ENCODE measurements at places on chromosomes 2 and 18. TPM values are rescaled to one million over a fixed set of nuclear protein-coding genes. Genes with fewer than 3 reads are reported as not detected.
A peak's percentile ranks its signal among the peaks of the same experiment; 100 is the strongest.

DNA sequence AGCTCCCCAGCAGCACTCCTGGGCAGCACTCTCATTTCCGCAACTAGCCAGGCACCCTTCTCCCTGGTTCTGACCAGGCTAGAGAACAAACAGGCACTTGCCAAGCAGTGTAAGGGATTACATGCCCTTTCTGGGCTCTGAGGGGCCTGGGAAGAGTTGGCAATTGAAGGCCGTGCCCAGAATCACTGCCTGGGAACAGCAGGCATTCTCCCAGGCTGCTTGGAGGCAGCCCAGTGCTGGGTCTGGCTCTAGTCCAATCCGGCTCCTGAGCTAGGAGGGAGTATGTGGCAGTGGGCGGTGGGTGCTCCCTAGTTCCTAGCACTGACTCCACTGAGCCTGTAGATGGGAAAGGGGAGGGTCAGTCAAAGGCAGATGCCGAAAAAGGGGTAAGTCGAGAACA is 34.1 kb upstream of the SP3 start:
- no peaks in the 10 kb centered on the region for H3K36me3 ChIP-seq
- H3K4me3 ChIP-seq, result no peak overlapping the region
- no peak overlapping the region for H3K27ac ChIP-seq

DNA sequence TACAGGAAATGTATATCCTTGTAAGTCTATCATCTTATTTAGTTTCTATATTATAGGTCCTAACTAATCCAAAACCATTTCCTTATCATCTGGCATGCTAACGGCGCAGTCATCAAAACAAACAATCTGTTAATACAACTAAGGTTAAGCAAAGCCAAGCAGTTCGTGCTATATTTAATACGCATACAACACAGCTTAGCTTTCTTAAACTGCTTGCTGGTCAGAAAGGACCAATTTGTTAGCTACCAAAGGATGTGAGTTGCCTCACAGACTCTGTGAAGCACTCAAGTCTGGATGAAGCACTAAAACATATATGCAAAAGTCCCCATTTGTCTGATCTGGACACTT is 67.0 kb downstream of the ZEB2 start:
- no peaks in the 10 kb centered on the region for H3K27me3 ChIP-seq
- H3K4me1 ChIP-seq, result peaks cover 61% of the 10 kb centered on the region
- no peaks in the 10 kb centered on the region for H3K36me3 ChIP-seq
- H3K4me3 ChIP-seq, result peak overlapping the region; percentile 8
- DNase-seq, result no peak
- H3K27ac ChIP-seq, result peak overlapping the region; percentile 85

DNA sequence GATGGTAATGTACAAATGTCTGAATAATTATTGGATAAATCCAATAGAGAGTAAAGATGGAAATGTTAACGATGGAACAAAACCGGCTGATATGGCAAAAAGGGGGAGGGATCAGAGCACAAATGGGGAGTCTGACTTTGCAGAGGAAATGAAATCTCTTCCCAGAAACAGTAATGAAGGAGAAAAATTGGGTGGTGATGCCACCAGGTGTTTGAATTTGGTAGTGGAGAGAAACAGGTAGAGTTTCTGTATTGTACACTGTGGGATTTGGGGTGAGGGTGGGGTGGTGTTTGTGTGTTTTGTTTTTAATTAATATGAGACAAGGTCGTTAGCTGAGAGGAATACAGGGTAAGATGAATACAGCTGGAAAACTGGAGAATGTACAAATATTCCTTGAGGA is 20.4 kb upstream of the XDH start:
- no peaks in the 10 kb centered on the region for H3K36me3 ChIP-seq
- H3K27me3 ChIP-seq, result no peaks in the 10 kb centered on the region
- no peaks in the 10 kb centered on the region for H3K4me1 ChIP-seq
- DNase-seq, result no peak
- H3K27ac ChIP-seq, result no peak overlapping the region
- H3K4me3 ChIP-seq, result no peak overlapping the region

ALPI gene
- not detected for total RNA-seq

DNA sequence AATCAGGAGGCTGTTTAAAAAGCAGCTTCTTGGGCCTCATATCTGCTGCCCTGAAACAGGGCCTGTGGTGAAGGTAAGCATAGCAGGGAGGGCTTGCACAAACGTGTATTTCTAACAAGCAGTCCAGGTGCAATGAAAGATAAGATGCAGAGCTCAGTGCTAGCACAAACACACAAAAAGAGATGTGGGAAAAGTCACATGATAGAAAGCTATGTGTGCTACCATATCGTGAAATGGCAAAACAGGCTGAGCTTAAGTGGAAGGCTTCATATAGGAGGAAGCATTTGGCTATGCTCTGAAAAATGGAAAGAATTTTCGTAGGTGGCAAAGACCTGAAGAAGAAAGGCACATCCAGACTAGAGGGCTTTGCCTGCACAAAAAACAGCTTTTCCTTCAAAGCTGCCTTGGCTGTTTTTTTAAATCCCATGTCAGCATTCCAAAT is 10.2 kb downstream of the RSAD2 start:
- DNase-seq, result no peak
- no peaks in the 10 kb centered on the region for H3K27me3 ChIP-seq
- H3K4me1 ChIP-seq, result no peaks in the 10 kb centered on the region

- no peak for DNase-seq
- H3K27ac ChIP-seq, result no peak overlapping the region
- peaks cover 12% of the 10 kb centered on the region for H3K4me1 ChIP-seq
These were observed 17.7 kb upstream of the NTSR2 start for GRCh38 chr2:11687736-11688135.

GTF2A1L gene
- not detected for total RNA-seq

GRCh38 chr18:45916302-45916701 is 50.8 kb downstream of the EPG5 start:
- no peaks in the 10 kb centered on the region for H3K27me3 ChIP-seq
- H3K27ac ChIP-seq, result no peak overlapping the region
- H3K4me1 ChIP-seq, result peaks cover 9% of the 10 kb centered on the region
- no peak overlapping the region for H3K4me3 ChIP-seq

DNA sequence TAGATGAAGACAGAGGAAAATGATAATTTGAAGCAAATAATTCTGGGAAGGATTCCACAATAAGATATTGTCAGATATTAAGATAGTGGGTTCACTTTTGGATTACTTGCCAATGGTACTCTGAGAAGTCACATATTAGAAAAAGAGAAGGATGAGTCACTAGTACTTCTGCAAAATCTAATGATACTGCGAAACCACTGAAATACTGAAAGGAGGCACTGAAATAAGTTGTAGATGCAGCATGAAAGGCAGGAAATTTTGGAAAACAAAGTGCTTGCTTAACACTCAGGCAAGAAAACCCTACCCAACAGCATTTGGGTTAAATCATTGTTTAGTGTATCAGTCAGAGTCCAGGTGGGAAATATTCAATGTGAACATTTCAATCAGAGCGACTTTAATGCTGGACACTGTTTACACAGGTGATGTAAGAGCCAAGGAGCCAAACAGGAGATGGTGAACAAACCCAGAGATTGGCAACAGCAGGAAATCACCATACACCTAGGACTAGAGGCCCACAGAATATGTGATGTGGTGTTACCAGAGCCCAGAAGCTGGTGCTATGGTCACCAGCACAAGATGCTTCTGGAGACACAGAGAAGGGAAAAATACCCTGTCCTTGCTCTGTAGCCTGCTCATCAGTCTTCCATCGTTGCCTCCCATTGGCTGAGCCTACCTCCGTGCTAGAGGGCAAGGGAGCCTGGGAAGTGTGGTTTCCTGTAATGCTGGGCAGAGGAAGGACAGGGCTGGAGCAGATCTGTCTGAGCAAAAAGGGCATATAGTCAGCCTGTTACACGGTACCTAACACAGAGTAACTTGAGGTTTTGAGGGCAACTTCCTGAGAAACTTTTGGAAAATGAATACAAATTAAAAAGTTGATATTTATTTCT is 204.7 kb upstream of the ITGA4 start:
- no peak overlapping the region for H3K4me3 ChIP-seq
- H3K36me3 ChIP-seq, result no peaks in the 10 kb centered on the region
- no peak for DNase-seq
- H3K27ac ChIP-seq, result no peak overlapping the region

DNA sequence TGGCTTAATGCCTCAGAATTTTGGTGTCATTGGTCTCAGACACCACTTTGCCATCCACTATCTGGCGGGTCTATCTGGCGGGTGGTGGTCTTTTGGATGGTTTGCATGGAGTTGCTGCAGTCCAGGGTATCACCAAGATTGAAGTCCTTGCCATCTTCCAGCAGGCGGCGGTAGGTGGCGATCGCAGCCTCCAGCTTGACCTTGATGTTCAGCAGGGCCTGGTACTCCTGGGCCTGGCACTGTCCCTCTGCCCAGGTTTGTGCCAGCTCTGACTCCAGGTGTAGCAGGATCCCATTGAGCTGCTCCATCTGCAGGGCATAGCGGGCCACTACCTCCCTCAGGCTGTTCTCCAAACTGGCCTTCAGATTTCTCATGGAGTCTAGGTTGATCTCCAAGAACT is 188.2 kb downstream of the MEMO1 start:
- no peaks in the 10 kb centered on the region for H3K27me3 ChIP-seq
- H3K4me1 ChIP-seq, result no peaks in the 10 kb centered on the region
- no peak overlapping the region for H3K4me3 ChIP-seq
- no peak overlapping the region for H3K27ac ChIP-seq
- peak; percentile 51 for DNase-seq

- DNase-seq, result no peak
- peaks cover 25% of the 10 kb centered on the region for H3K4me1 ChIP-seq
- H3K4me3 ChIP-seq, result no peak overlapping the region
- H3K36me3 ChIP-seq, result no peaks in the 10 kb centered on the region
- no peak overlapping the region for H3K27ac ChIP-seq
These were observed 135.5 kb downstream of the MEIS1 start for GRCh38 chr2:66570471-66570870.

- H3K27ac ChIP-seq, result no peak overlapping the region
- no peaks in the 10 kb centered on the region for H3K36me3 ChIP-seq
- no peak for DNase-seq
- no peaks in the 10 kb centered on the region for H3K4me1 ChIP-seq
- no peaks in the 10 kb centered on the region for H3K27me3 ChIP-seq
These were observed 30.9 kb downstream of the TMEM182 start for GRCh38 chr2:102792568-102793208.

DNA sequence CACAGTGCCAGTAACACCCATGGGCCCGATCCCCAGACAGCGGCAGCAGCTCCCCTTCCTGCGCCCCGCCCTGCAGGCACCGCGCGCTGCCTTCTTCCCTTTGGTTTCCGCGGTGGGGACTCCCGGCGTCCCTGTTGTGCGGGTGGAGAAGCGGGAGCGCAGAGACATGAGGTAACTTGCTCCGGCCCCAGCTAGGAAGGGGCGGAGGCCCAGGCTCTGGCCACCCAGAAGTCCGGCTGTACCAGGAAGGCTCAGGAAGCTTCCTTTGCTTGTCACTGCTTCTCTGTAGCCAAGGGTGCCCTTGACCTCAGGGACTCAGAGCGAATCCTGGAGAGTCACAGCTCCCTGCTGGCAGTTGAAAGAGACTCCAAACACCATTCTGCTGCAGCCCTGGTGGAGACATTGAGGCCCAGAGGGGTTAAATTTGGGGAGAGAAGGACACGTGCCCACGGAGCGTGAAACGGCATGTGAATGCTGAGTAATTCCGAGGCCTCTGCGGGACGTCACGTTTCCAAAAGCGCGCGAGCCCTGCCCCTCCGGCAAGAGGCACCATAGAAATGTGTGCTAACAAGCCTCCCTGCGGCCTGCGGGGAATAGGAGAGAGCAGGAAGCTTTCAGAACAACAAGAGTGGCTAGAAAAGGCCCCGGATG is 6.7 kb upstream of the ADCY3 start:
- peaks cover 13% of the 10 kb centered on the region for H3K4me1 ChIP-seq
- DNase-seq, result peak; percentile 85
- H3K4me3 ChIP-seq, result peak overlapping the region; percentile 39
- H3K27me3 ChIP-seq, result no peaks in the 10 kb centered on the region

GRCh38 chr2:44120428-44120827 is 48.2 kb upstream of the PPM1B start:
- DNase-seq, result no peak
- H3K4me3 ChIP-seq, result no peak overlapping the region
- H3K27me3 ChIP-seq, result no peaks in the 10 kb centered on the region
- H3K36me3 ChIP-seq, result no peaks in the 10 kb centered on the region
- no peak overlapping the region for H3K27ac ChIP-seq
- no peaks in the 10 kb centered on the region for H3K4me1 ChIP-seq

DNA sequence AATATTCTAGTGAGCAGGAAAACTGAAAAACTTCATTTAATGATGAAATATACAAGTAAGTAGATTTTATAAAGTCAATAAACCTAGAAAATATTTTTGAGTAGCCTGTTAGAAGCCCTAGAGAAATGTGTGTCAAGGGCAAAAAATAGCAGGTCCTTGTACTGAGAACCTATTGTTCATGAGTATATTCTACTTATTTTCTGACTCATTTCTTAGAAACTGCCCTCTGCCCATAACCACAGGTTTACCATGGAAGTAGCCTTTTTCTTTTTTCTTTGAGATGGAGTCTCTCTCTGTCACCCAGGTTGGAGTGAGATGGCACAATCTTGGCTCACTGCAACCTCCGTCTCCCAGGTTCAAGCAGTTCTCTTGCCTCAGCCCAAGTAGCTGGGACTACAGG is 19.4 kb upstream of the SELENOI start:
- H3K27ac ChIP-seq, result no peak overlapping the region
- no peaks in the 10 kb centered on the region for H3K36me3 ChIP-seq
- no peaks in the 10 kb centered on the region for H3K4me1 ChIP-seq
- no peaks in the 10 kb centered on the region for H3K27me3 ChIP-seq
- DNase-seq, result no peak
- H3K4me3 ChIP-seq, result no peak overlapping the region

DNA sequence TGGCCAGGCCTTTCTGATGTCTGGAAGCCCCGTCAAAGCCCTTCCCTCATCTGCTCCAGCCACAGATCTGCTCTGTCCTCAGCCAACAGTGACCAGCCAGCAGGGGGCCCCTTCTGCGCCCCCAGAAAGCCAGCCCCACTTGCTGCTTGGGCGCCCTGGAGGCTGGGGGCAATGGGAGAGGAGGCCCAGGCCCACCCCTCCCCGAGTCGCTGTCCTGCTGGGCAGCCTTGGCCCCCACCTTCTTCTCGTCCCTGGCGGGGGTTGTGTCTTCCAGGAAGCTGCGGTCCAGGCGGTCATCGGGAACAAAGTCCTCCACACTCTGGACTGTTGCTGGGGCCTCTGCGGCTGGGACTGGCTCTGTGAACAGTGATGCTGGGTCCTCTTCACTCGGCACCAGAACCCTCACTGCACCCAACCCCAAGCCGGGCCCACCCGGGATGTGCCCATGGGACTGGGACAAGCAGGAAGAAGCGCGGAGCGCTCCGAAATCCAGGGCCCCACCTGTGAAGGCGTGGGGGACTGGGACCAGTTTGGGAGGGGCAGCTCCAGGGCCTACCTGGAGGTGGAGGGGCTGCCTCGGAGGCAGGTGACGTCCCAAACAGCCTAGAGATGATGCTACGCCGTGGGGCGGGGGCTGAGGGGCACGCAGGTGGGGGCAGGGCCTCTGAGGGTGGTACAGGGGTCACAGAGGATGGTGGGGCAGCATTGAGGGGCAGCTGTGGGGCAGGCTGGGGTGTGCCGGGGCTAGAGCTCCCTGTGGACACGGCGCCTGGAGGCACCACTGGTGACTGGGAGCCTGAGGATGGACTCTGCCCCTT is 257.6 kb downstream of the ANKRD30B start:
- H3K27me3 ChIP-seq, result no peaks in the 10 kb centered on the region
- no peak overlapping the region for H3K4me3 ChIP-seq
- no peaks in the 10 kb centered on the region for H3K36me3 ChIP-seq
- DNase-seq, result no peak
- H3K27ac ChIP-seq, result no peak overlapping the region

All from upper lobe of left lung (tissue), 6 donors.